ENCODE measurements at places on chromosomes 2 and 18. TPM values are rescaled to one million over a fixed set of nuclear protein-coding genes. Genes with fewer than 3 reads are reported as not detected.

DCDC2C gene
- total RNA-seq: not detected

DNA sequence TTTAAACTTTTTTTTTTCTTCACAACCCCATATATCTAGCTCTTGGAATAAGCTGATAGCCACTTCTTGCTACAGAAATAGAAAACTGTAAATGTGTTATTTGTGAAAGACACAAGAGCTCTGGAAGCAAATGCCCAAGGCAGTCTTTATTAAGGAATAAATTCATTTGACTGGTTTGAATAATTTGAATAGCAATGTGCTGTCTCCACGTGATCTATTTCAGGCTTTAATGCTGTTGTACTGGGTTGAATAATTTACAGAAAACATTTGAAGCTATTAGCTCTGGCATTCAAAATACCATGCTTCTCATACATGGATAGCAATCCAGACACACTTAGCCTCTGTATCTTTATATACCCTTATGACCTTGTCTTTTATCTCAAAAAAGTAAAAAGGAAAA, 366.7 kb upstream of the KCNJ3 start:
- H3K4me1 ChIP-seq: no peaks in the 10 kb centered on the region
- no peak overlapping the region for H3K4me3 ChIP-seq
- DNase-seq: no peak
- H3K36me3 ChIP-seq: no peaks in the 10 kb centered on the region
- H3K27me3 ChIP-seq: no peaks in the 10 kb centered on the region

LDAH gene
- total RNA-seq: 25.6 TPM

GRCh38 chr2:28652217-28652616, 99.4 kb upstream of the PPP1CB start:
- no peak overlapping the region for H3K4me3 ChIP-seq
- no peaks in the 10 kb centered on the region for H3K27me3 ChIP-seq
- DNase-seq: no peak
- H3K27ac ChIP-seq: no peak overlapping the region
- H3K4me1 ChIP-seq: no peaks in the 10 kb centered on the region

KCNJ3 gene
- total RNA-seq: not detected

DNA sequence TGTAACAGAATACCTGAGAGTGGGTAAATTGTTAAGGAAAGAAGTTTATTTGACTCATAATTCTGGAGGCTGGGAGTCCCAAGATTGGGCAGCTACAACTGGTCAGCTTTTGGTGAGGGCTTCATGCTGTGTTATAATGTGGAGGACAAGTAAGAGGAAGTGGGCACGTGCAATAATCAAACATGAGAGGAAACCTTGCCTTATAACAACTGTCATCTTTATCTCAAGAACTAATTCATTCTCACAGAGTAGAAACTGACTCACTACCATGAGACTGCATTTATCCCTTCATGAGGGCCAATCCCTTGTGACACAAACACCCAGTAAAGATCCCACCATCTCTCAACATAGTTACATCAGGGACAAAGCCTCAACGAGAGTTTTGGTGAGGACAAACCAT, 318.1 kb upstream of the NT5C1B start:
- no peaks in the 10 kb centered on the region for H3K36me3 ChIP-seq
- no peak overlapping the region for H3K4me3 ChIP-seq
- no peak for DNase-seq
- H3K27me3 ChIP-seq: no peaks in the 10 kb centered on the region
- H3K27ac ChIP-seq: no peak overlapping the region
- no peaks in the 10 kb centered on the region for H3K4me1 ChIP-seq

GRCh38 chr2:64403426-64403825, 50.5 kb upstream of the LGALSL start:
- H3K36me3 ChIP-seq: no peaks in the 10 kb centered on the region
- no peaks in the 10 kb centered on the region for H3K27me3 ChIP-seq
- no peaks in the 10 kb centered on the region for H3K4me1 ChIP-seq

IL37 gene
- total RNA-seq: not detected

GRCh38 chr2:42904576-42904876, 112.1 kb upstream of the HAAO start:
- no peak for DNase-seq
- no peak overlapping the region for H3K4me3 ChIP-seq
- no peaks in the 10 kb centered on the region for H3K36me3 ChIP-seq
- no peaks in the 10 kb centered on the region for H3K4me1 ChIP-seq

NEU4 gene
- total RNA-seq: 6.6 TPM

DNA sequence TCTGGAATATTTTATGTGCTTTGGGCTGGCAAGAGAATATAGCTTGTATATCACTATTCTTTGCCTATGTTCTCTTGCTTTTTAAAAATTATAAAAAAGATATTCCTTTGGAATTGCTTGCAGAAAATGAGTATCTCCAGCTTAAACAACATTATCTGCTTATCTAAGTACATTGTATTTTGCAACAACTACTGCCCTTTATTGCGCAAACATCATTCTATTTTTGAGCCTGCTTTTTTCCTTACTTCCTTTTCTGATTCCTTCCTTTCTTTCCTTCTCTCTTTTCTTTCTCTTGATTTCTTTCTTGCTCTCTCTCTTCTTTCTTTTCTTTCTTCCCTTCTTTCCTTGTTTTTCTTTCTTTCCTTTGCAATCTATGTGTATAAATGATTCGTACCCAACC, 74.0 kb downstream of the UNC80 start:
- no peaks in the 10 kb centered on the region for H3K27me3 ChIP-seq
- H3K4me1 ChIP-seq: no peaks in the 10 kb centered on the region
- H3K4me3 ChIP-seq: no peak overlapping the region
- no peak for DNase-seq
- no peaks in the 10 kb centered on the region for H3K36me3 ChIP-seq

DNA sequence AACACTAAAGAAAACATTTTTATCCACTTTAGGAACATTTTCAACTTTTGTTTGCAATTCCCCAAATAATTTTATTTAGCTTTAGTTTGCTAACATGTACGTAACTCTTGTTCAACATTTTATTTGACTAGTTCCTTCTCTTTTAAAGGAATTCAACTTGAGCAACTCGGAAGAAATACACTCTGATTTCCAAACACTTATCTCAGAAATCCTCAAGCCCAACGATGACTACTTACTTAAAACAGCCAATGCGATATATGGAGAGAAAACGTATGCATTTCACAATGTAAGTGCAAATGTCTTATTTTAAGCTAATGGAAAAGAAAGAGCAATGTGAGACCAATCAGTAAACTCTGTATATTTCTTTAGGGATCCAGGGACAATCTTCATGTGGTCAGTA, 10.1 kb downstream of the SERPINB10 start:
- peaks cover 4% of the 10 kb centered on the region for H3K27me3 ChIP-seq
- no peak for DNase-seq
- no peak overlapping the region for H3K4me3 ChIP-seq
- H3K36me3 ChIP-seq: no peaks in the 10 kb centered on the region
- no peak overlapping the region for H3K27ac ChIP-seq
- H3K4me1 ChIP-seq: no peaks in the 10 kb centered on the region

LOXHD1 gene
- total RNA-seq: 0.14 TPM

NCKAP5 gene
- 0.20 TPM for total RNA-seq

DNA sequence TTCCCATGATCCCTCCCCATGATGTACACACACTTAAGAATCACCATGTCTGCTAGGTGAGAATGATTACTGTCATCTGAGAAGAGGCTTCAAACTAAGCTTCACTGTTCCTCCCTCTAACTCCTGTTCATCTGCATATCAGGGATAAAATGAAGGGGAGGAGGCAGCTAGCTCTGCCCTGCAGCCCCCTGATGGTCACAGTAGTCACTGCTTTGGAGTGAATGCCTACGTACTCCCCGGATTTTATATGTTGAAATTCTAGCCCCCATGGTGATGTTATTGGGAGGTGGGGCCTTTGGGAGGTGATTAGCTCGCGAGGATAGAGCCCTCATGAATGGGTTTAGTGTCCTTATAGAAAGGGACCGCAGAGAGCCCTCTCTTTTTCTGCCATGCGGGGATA, 156.4 kb downstream of the NCKAP5 start:
- H3K27ac ChIP-seq: no peak overlapping the region
- no peak for DNase-seq
- H3K4me1 ChIP-seq: no peaks in the 10 kb centered on the region
- H3K36me3 ChIP-seq: no peaks in the 10 kb centered on the region

- no peak for DNase-seq
- H3K4me3 ChIP-seq: no peak overlapping the region
- no peaks in the 10 kb centered on the region for H3K27me3 ChIP-seq
- H3K27ac ChIP-seq: no peak overlapping the region
- H3K4me1 ChIP-seq: no peaks in the 10 kb centered on the region
- H3K36me3 ChIP-seq: no peaks in the 10 kb centered on the region
These were observed 41.2 kb upstream of the HNRNPA3 start for GRCh38 chr2:177171418-177171865.

DNA sequence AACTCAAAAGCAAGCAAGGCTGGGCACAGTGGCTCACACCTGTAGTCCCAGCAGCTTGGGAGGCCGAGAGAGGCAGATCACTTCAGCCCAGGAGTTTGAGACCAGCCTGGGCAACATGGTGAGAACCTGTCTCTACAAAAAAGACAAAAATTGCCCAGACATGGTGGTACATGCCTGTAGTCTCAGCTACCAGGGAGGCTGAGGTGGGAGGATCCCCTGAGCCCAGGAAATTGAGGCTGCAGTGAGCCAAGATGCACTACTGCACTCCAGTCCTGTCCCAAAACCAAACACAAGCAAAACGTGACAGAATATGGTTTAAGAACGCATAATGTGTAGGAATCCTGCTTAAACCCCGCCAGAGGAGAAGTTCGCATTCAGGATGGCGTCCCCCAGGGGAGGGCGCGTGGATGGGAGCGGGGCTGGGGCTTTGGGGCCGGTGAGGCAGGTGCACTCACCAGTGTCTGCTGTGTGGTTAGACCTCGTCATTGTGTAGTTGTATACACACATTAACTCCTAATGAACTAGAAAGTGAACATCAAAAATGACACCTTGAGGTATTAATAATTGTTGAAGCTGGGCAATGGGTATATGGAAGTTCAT, 5.4 kb downstream of the COLEC11 start:
- H3K4me3 ChIP-seq: no peak overlapping the region
- no peak overlapping the region for H3K27ac ChIP-seq
- H3K4me1 ChIP-seq: no peaks in the 10 kb centered on the region
- no peaks in the 10 kb centered on the region for H3K27me3 ChIP-seq
- H3K36me3 ChIP-seq: no peaks in the 10 kb centered on the region
- no peak for DNase-seq

DNA sequence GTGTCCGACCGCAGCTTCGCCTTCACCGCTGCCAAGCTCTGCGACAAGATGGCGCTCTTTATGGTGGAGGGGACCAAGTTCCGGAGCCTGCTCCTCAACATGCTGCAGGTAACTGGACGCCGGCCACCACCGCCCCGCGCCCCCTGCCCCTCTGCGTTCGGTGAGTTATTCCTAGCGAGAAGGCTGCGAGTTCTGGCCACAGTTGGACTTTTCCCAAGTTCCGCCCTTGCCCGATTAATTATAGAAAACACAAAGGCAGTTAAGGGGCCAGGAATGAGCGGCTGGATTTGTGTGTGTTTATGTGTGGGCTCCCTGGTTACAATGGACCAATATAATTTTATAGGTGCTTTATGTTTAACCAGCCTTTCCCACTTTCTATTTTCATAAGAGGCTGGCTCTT, 189.2 kb downstream of the SMAD7 start:
- no peaks in the 10 kb centered on the region for H3K4me1 ChIP-seq
- H3K27ac ChIP-seq: no peak overlapping the region
- H3K4me3 ChIP-seq: no peak overlapping the region
- no peak for DNase-seq

DYNAP gene
- not detected for total RNA-seq

GRCh38 chr2:215060861-215061536, 77.4 kb downstream of the ABCA12 start:
- H3K27me3 ChIP-seq: no peaks in the 10 kb centered on the region
- no peaks in the 10 kb centered on the region for H3K36me3 ChIP-seq
- no peak overlapping the region for H3K4me3 ChIP-seq
- H3K27ac ChIP-seq: no peak overlapping the region
- DNase-seq: no peak
- H3K4me1 ChIP-seq: no peaks in the 10 kb centered on the region

ABCA12 gene
- not detected for total RNA-seq

DNA sequence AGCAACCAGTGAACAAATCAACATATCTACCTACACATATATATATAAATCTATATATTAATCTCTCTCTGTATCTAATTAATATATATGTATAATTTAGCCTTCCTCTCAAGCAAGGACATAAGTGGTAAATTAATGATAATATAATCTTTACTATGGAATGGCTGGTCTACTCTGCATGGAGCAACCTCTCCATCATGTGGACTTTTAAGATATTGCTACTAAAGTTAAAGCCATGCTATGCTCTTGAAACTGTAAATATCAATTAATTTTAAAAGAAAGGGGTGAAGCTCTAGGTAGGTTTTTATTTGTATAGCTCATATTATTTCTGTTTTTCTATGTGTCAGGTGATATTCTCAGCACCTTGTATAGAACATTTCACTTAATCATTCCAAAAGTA, 147.0 kb downstream of the PPP1R1C start:
- no peak for DNase-seq
- H3K27me3 ChIP-seq: no peaks in the 10 kb centered on the region
- H3K4me1 ChIP-seq: no peaks in the 10 kb centered on the region
- no peak overlapping the region for H3K4me3 ChIP-seq

- H3K36me3 ChIP-seq: no peaks in the 10 kb centered on the region
- peak overlapping the region; percentile 65 for H3K27ac ChIP-seq
- no peak overlapping the region for H3K4me3 ChIP-seq
These were observed 2.4 kb upstream of the MSGN1 start for GRCh38 chr2:17813742-17814473.

- H3K27me3 ChIP-seq: no peaks in the 10 kb centered on the region
- no peak overlapping the region for H3K4me3 ChIP-seq
- H3K4me1 ChIP-seq: no peaks in the 10 kb centered on the region
- no peak for DNase-seq
- H3K36me3 ChIP-seq: no peaks in the 10 kb centered on the region
- no peak overlapping the region for H3K27ac ChIP-seq
These were observed 24.0 kb upstream of the MAP3K20 start for GRCh38 chr2:173051463-173052215.

ZNF236 gene
- 42.2 TPM for total RNA-seq

GRCh38 chr2:12769492-12770105, 52.9 kb downstream of the TRIB2 start:
- no peaks in the 10 kb centered on the region for H3K36me3 ChIP-seq
- H3K27me3 ChIP-seq: peaks cover 3% of the 10 kb centered on the region
- no peak overlapping the region for H3K4me3 ChIP-seq
- no peak for DNase-seq

IL36G gene
- total RNA-seq: not detected

IL36B gene
- not detected for total RNA-seq

- no peaks in the 10 kb centered on the region for H3K27me3 ChIP-seq
- no peaks in the 10 kb centered on the region for H3K36me3 ChIP-seq
- DNase-seq: no peak
- no peak overlapping the region for H3K4me3 ChIP-seq
- H3K4me1 ChIP-seq: no peaks in the 10 kb centered on the region
These were observed 327.9 kb downstream of the EN1 start for GRCh38 chr2:118519511-118519910.

ASTL gene
- total RNA-seq: 8.8 TPM

PRKAG3 gene
- not detected for total RNA-seq

DNA sequence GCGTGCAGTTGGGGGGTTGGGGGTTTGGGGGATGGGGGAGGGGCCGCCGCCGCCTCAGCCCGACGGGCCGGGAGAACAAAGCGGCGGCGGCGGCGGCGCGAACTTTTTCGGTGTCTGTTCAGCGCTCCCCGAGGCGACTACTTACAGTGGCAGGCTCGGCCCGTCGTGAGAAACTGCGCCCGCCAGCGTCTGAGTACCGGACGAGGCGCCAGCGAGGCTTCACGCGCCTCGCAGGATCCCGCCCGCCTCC, 172 bp downstream of the PRKD3 start:
- DNase-seq: no peak
- H3K4me1 ChIP-seq: peaks cover 20% of the 10 kb centered on the region
- peak overlapping the region; percentile 82 for H3K4me3 ChIP-seq
- H3K27me3 ChIP-seq: peaks cover 3% of the 10 kb centered on the region
- H3K36me3 ChIP-seq: no peaks in the 10 kb centered on the region
